ENCODE measurements at places on chromosomes 1 and 21.

DNA sequence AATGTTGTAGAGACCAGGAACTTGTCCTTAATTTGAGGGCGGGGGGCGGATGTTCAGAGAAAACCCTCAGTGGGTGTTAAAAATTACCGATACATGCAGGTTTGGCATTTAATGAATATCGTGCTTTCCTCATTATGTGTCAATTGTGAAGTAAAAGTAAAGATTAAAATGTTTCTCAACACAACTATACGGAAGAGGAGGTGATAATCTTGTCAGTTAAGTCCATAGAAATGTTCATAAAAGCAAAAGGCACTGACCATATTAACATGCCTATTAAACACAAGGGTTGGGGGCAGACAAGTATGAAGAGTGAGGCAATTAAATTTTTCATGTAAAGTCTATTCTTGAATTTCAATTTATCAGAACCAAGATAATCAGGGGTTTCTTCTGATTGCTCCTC is 1.3 kb downstream of the BRINP3 start:
- no peak for DNase-seq

GRCh38 chr1:205508227-205508714 is 3.8 kb downstream of the CDK18 start:
- DNase-seq = no peak

- DNase-seq = no peak
Observed at GRCh38 chr1:8533907-8534306, 216.0 kb downstream of the SLC45A1 start.

DNA sequence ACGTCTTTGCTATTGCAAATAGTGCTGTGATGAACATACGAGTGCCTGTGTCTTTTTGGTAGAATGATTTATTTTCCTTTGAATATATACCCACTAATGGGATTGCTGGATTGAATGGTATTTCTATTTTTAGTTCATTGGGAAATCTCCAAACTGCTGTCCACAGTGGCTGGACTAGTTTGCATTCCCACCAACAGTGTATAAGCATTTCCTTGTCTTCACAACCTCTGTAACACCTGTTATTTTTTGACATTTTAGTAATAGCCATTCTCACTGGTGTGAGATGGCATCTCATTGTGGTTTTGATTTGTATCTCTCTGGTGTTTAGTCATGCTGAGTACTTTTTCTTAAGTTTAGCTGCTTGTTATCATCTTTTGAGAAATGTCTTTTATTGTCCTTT is 215.0 kb downstream of the FMN2 start:
- DNase-seq = no peak

DNA sequence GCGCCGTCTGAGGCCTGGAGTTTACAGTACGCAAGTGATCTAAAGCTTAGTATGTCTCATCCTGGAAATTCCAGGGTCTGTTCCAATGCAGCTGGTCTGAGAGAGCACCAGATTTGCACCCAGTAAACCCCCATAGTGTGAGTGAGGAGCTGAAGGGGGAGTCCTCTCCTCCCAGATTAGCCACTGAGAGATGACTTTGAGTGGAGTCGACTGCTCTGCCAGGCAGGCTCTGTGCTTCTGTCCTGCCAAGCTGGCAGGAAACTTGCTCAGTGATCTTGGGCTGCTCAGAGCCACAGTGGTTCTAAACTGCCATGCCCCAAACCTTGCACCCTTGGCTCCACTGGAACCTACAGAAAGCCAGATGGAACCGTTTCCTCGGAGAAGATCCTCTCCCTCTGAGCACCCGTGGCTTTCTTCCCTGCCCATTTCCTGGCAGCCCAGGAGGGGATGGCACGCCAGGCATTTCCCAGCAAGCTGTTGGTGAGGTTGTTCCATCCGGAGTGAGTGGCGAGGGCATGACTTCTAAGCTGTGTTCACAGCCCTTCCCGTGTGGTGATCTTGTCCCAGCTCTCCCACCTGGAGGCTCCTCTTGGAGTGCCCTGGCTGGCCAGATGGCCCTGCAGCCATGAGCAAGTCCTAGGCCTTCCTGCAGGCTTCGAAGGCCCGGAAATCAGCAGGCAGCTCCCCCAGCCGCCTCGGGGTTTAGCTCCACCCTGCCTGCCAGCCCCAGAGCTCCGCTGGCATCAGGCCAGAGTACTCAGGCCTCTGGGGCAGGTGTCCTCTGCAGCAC is 125.9 kb upstream of the VAMP3 start:
- no peak for DNase-seq

- no peak for DNase-seq
Observed at GRCh38 chr1:244349581-244350001, 102.1 kb downstream of the ADSS2 start.
